ENCODE measurements at places on chromosomes 6 and 20.
A peak's percentile ranks its signal among the peaks of the same experiment; 100 is the strongest.

DNA sequence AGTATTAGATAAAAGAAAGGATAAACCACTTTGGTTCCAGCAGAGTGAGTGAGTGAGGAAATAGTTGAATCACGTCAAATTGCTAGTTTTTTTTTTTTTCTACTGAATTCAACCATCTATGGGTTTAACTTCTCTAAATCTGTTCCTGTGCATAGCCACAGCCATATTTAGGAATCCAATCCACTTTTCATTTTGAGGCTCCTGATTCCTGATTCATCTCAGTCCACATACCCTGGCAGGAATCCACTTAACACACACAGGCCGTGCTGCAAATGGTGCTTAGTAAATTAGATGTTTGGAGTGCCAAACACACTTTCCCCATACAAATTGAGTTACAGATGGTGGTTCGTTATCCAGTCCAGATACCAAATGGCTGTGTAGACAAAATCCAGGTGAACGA, 220.3 kb downstream of the ALDH8A1 start:
- no peak for DNase-seq

DNA sequence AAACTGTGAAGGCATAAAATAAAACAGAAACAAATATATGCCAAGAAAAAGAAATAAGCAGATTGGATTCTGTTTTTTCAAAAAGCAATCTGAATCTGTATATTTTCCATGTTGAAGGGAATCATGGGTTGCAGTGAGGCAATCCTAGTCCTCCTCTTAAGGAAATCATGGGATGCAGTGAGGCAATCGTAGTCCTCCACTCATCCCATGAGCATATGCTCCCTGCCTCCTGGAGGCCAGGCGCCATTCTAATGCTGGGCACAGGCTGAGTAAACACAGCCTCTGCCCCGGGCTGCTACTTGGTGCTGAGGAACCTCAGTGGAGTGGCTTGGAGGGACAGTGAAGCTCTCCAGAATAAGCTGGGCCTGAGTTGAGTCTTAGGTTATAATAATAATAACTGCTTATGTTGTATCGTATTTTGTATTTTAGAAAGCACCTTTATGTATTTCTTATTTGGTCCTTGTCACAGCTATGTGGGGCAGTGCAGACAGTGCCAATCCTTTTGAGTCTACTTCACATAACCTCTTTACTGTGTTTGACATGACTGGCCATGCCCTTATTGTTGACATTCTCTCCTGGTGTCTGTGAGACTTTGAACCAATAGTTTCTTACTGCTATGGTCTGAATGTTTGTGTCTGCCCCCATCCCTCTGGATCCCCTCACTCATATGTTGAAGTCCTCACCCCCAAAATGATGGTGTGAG, 56.6 kb upstream of the CITED2 start:
- DNase-seq = no peak

GRCh38 chr6:130929036-130929678, 102.0 kb downstream of the SMLR1 start:
- no peak for DNase-seq

- no peak for DNase-seq
Observed at GRCh38 chr6:117866561-117866960, 40.5 kb upstream of the SLC35F1 start.

DNA sequence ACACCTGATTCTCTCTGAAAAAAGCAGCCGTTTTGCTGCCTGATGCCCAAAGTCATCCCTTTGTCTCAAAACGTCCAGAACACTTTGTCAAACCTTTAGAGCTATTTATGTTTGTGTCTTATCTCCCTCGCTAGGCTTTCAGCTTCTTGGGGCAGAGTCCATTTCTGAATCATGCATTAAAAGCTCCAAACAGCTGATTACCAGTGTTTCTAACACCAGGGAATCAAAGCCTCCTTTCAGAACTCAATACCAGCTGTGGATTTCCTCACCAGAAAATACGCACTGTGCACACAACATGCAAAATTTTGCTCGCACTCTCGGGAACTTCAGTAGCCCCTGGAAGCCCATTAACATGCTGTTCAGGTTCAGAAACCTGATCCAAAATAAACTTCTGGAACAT, 333.3 kb downstream of the HACE1 start:
- DNase-seq = no peak

DNA sequence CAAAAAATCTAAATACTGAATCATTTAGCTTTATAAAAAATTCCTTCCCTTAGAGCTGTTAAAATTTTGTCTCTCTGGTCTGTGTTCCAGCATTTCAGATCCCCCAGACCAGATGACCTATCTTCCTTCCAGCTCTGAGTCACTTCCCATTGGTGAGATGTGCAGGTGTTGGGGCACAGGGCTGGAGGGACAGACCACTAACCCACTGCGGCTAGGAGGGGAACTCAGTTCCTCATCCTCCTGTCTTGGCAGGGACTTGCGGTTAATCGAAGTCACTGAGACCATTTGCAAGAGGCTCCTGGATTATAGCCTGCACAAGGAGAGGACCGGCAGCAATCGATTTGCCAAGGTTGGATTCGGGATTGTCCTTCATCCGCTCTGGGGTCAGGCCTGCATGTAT, 6.0 kb downstream of the CNPY3 start:
- DNase-seq = no peak

- DNase-seq = no peak
Observed at GRCh38 chr20:33178726-33179125, 10.8 kb downstream of the BPIFA2 start.

DNA sequence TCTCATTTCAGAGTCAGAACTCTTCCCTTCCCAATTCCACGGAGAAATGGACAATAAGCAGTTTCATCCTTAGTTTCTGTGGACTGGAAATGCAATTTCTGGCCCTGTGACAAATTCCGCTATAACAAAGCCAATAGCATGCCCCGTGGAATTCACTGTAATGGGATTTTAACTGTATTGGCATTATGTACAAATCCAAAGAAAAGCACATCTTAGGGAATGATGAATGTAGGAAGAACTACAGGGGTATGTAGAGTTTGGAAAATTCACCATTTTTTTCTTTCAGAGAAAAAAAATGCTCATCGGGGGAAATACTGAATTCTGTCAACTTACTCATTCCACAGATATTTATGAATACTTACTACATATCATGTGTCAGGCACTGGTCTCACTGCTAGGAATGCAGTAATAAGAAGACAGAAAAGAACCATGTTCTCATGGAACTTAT, 43.5 kb downstream of the KIF6 start:
- DNase-seq = no peak

GRCh38 chr6:147615659-147616456, 107.4 kb downstream of the SAMD5 start:
- DNase-seq = no peak

DNA sequence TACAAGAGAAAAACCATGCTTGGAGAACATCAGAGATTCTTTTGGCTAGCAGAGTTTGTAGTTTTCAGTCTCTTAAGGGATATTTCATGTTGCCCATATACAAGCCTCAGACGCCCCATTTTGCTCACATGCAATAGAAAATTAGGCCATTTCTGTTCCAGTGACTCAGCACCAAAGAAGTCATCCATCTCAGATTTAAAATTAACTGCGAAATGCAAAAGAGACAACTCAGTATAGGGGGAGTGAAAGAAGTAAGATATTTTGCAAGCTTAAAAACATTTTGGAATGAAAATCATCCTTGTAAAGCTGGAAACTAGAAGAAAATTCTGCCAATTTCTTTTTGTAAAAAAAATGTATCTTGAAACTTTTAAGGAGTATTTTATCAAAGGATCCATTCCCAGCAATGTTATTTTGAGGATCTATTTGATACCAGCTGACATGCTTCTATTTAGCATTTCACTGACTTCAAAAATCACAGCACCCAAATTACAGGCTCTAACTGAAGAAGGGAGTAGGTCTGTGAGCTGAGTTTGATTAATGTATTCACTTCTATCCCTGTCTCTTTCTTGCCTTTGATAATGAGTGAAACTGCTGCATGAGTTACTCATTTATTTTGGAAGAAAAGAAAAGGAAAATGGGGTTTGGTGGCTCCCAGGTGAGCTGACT, 223.7 kb upstream of the SULF2 start:
- no peak for DNase-seq

GRCh38 chr20:21534453-21534852, 20.6 kb upstream of the NKX2-2 start:
- DNase-seq = no peak

DNA sequence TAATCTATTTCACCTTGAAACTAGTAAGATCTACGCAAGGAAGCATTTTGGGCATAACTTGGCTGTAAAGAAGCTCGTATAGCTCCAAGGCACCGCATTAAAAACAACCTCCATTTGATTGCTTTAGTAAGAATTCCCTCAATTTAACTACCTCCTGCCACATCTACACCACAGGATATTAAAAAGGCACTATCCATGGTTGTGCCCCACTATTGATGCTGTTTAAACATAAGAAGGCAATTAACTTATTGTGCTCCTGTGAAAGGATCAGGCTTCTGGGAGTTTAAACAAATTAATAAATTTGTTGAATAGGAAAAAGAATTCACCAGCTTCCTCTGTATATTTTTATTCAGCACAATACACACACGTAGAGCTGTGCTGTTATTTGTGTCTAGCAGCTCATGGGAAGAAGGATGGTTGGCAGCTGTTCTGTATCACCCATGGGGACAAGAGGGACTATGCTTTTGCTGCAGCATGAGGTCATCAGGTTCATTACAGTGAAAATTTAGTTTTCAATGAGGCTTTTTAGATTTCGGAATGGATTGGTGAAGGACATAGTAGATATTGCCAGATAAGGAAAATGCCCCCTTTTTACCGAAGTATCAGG, 513.3 kb downstream of the HAO1 start:
- DNase-seq = no peak

DNA sequence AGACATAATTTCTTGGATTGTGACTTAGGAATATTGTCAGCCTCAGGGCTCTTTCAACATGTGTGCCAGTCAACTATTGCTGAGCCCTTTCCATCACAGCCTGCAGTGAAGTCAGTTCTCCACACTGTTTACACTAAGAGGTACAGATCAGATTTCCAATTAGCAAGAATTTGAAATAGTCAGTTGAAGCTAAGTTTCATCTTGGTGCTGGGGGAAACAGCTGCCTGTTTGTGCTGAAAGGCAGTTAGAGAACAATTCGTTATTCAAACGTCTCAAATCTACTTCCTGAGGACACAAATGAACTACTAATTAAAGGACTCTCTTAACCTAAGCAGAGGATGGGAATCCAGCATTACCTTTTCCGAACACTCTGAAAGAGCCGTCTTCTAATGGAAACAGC, 25.9 kb downstream of the ADGRF1 start:
- no peak for DNase-seq

GRCh38 chr6:51292659-51293058, 474.0 kb downstream of the TFAP2B start:
- DNase-seq = no peak

DNA sequence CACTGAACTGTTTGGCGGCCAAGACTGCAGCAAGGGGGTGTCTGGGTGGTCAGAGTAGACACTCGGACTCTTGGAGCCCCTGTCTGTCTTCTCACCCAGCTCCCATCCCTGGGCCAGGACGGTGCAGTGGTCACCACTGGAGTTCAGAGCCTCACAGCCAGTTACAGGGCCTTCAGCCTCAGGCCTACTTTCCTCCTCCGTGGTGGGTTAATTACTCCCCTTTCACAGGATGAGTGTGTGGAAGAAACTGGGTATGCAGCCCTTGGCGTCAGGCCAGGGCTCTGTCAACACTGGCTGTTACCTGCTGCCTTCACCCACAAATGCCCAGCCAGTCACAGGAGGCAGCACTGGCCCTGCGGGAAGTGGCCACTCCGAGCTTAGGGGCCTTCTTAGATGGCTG, 1.8 kb upstream of the YTHDF1 start:
- no peak for DNase-seq

- DNase-seq = no peak
Observed at GRCh38 chr6:157280947-157281346, 42.4 kb downstream of the TMEM242 start.

DNA sequence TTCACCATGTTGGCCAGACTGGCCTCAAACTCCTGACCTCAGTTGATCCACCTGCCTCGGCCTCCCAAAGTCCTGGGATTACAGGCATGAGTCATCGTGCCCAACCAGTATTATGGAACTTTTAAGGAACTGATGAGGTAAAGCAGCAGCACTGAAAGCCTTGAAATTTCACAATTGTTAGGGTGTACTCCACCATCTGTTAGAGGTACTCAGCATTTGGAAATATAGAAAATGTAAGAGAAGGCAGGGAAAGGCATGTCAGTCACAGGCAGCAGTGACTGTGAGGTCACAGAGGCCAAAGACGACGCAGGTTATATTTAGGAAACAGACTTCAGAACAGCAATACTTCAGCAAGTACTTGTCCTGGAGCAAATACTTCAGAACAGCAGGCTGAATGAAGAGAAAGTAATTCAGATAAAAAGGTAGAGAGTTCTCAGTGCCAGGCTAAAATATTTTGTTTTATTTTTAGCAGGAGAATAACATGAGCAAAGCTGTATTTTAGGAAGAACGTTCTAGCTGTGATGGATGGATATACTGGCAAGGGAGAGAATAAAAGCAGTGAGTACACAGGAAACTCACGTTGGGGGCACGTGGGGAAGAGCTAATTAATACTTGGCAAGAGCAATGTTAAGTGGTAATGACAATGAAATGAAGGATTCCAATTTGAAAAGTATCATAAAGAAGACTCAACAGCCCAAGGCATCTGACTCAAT, 67.2 kb downstream of the DTNBP1 start:
- no peak for DNase-seq

GRCh38 chr20:54138427-54138826, 35.4 kb downstream of the CYP24A1 start:
- DNase-seq = no peak

DNA sequence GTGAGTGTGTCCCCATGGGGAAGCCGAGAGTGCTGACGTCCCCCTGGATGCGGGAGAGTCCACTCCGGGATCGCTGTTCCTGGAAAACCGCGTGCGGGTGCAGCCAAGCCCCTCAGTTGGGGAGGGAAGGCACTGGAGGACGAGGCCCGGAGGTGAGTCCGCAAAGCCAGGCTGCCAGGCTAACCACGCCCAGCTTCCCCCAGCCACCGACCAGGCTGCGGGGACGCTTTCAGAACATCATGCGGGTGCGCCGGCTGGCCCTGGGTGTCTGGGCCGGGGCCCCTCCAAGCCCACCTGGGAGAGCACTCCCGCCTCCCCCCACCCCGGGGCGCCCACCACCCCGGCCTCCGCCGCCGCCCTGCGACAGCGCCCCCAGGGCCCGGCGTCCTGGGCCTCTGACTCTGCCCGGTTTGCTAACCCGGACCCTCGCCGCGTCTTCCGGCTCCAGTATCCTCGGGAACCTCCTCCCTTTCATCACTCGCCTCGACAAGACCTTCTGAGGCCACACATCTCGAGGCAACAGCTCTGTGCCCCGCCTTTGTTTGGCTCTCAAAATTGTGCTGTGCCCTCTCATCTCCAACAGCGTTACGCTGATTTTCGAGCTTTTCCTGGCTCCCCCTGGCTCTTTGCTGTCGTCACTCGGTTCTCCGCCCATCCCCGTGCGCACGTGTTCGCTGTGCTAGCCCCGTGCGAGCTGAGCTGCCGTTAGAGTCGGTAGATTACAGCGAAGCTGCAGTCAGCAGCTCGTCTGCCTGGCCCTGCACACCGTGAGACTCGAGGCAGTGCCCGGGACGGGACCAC, 47.1 kb upstream of the ENTPD6 start:
- peak; percentile 38 for DNase-seq

- no peak for DNase-seq
Observed at GRCh38 chr20:4100679-4101078, 85.3 kb upstream of the RNF24 start.
